ENCODE measurements at places on chromosomes 11 and 22. TPM values are rescaled to one million over a fixed set of nuclear protein-coding genes. Genes with fewer than 3 reads are reported as not detected.

Gene STK33
- 27.7 TPM for polyA plus RNA-seq

DNA sequence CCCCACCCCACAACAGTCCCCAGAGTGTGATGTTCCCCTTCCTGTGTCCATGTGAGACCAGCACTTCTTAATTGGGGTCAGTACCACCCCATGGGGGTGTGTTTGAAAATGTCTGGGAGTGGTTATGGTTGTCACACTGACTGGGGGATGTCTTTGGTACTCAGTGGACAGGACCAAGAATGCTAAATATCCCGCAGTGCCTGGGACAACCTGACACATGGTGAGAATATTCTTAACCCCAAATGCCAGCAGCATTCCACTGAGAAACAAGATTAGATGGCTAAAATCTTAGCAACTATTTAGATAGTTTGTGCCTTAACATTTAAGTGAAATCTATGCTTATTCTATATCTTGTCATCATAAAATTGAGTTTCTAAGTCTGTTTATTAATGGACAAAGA, 177.5 kb upstream of the ZBED5 start:
- DNase-seq, result no peak

DNA sequence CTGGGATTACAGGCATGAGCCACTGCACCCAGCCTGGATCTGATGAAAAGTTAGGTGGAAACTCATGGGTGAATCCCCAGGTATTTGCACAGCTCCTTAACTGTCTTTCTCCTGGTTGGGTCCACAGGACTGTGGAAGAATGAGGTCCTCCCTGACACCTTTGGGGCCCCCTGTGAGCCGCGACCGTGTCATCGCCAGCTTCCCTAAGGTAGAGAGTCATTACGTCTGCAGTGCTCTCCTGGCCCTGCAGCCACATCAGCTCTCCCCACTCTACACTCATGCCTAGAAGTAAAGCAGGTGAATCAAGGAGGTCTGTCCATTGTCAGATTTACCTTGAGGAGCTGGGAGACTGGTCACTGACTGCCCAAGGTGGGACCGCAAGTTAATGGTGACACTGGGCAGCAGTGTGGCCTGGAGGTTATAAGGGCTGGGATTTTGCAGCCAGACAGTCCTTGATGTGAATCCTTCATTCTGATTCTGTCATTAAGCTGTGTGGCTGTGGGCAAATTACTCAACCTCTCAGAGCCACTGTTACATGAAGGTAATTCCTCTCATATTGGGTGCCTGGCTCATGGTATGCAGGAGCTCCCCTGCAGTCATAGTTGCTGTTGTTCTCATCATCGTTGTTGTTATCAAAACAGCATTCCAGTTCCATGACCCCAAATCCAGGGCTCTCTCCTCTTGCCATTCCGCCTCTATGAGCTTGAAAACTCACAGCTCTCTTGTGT, 1.4 kb downstream of the RAB36 start:
- no peak for DNase-seq

GRCh38 chr11:60230681-60231080, 12.3 kb downstream of the MS4A4E start:
- DNase-seq, result no peak

DNA sequence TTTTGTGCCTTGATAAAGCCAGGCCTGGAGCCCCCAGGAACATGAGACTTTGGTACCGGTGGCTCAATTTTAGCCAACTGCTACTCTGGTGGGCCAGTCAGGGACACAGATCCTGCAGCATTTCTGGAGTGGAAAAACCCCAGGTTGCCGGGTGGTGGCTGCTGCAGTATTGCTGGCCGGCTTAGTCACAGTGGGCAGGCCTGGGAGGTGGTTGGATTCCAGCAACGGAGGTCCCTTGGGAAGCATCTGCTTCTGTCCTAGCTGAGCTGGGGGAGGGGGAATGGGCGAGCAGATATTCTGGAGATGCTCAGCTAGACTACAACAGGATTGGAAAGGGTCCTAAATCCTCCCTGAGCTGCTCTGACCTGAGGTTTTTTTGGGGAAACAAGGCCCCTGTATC, 31.6 kb upstream of the ACCSL start:
- DNase-seq, result no peak

DNA sequence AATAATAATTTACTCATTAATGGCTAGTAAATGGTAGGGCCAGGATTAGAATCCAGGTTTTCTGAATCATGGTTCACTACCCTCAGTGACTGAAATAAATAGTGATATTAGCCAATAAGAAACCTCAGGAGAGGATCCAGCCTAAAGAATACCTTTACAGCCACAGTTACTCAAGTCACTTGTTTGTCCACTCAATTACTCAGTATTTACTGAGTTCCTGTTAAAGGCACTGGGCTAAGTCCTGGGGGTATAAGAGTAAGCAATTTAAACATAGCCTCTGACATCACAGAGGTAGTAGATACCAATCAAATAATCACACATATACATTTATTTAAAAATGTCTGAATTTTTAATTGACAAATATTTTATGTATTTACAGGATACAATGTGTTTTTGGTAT, 56.8 kb upstream of the GAB2 start:
- DNase-seq, result no peak
